ENCODE measurements at places on chromosomes 1 and 21.

- peak; percentile 30 for DNase-seq
Observed at GRCh38 chr21:27528697-27529096, 561.8 kb upstream of the ADAMTS5 start.

GRCh38 chr1:234768569-234769283 lies 158.7 kb upstream of the IRF2BP2 start:
- no peak for DNase-seq

DNA sequence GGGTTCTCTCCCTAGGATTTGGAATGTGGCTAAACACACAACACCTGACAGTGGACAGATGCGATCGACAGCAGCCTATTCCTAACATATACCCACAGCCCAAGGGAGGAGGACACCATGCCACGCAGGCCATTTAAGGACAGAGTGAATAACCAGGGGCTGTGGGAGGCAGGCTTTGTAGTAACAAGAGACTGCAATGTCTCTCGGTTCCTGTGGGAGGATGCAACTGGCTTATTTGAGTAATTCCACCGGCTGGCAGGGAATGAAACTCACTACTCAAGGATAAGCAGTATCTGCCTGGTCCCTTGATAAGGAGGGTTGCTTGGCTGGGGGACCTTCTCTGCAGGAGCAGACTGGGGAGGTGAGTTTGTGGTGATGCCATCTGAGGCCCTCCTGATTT lies 109.6 kb downstream of the PCP4 start:
- no peak for DNase-seq

DNA sequence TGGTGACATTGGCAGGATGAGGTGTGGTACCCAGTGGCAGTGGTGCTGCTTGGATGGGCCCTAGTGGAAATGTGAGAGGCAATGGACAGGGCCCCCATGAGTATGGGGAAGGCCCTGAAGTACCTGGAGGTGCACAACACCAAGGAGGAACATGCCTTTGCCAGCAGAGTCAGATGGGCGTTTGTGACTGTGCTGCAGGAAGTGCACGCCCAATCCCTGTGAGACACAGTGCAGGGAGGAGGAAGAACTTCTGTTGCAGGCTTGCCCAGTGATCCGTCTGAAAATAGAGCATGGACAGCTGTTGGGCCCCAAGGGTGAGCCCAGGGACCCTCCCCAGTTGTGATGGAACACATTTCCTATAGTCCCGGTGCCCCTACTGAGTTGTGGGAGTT lies 42.7 kb downstream of the GJA5 start:
- no peak for DNase-seq

DNA sequence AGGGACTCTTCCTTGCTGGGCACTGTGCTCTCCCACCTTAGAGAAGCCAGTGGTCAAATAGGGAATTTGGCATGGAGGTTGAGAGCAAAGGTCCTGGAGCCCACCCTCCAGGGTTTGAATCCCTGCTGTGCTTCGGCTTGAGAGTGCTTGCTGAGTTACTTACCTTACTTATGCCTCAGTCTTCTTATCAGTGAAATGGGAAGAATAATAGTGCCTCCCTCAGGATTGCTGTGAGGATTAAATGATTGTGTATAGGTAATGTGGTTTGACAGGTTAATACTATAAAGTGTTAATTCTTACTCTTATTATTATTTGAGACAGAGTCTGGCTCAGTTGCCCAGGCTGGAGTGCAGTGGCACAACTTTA lies 79.2 kb downstream of the HHAT start:
- DNase-seq: no peak

GRCh38 chr1:71488555-71489252 lies 407.9 kb upstream of the ZRANB2 start:
- DNase-seq: no peak

- no peak for DNase-seq
Observed at GRCh38 chr1:154989195-154989860, 4.1 kb upstream of the LENEP start.

DNA sequence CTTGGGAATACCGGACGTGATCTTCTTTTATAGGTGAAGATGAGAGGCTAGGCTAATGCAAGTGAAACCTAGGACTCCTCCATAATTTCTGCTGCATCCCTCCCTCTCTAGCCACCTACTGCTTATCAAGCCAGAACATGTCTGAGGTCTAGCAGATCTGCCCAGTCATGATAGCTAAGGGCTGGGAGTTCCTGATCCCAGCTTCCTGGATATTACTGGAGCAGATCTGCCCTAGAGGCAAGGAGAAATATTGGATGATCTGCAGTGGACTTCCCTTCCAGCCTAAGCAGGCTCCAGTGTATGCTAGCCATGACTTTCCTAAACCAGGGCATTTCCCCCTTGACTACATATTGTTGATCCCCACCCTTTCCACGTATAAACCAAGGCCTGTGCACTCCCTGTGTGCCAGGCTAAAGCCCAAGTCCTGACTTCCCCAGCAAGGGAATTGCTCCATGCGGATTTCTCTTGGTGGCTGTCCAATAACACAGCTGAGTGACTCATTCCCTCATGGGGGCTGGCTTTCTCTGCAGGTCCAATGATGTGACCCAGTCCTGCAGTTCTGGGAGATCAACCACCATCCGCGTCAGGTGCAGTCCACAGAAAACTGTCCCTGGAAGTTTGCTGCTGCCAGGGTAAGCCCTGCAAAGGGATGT lies 15.5 kb upstream of the SARS1 start:
- DNase-seq: peak; percentile 89

Data from ELR (cell line).